ENCODE measurements at places on chromosomes 1 and 21.

- no peak for DNase-seq
Measured at GRCh38 chr21:25750085-25750484, 15.3 kb downstream of the GABPA start.

DNA sequence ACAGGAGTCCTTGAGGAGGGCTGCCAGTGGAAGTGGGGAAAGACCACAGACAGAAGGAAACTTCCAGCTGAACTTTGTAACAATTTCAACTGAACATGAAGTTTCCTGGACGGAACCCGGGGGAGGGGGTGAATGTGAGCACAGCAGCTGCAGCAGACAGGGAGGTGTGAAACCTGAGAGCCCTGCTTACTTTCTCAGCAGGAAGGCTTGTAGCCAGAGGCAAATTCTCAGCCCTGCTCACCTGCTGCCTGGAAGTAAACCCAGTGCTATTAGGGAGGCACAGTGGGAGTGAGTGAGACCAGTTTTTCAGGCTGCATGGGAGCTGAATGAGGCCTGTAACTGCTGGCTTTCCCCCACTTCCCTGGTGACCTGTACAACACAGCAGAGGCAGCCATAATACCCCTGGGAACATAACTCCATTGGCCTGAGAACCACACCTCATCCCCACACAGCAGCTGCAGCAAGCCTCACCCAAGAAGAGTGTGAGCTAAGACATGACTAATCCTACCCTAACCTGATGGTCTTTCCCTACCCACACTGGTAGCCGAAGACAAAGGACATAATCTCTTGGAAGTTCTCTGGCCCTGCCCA is 9.6 kb upstream of the SPRR2F start:
- DNase-seq, result no peak

DNA sequence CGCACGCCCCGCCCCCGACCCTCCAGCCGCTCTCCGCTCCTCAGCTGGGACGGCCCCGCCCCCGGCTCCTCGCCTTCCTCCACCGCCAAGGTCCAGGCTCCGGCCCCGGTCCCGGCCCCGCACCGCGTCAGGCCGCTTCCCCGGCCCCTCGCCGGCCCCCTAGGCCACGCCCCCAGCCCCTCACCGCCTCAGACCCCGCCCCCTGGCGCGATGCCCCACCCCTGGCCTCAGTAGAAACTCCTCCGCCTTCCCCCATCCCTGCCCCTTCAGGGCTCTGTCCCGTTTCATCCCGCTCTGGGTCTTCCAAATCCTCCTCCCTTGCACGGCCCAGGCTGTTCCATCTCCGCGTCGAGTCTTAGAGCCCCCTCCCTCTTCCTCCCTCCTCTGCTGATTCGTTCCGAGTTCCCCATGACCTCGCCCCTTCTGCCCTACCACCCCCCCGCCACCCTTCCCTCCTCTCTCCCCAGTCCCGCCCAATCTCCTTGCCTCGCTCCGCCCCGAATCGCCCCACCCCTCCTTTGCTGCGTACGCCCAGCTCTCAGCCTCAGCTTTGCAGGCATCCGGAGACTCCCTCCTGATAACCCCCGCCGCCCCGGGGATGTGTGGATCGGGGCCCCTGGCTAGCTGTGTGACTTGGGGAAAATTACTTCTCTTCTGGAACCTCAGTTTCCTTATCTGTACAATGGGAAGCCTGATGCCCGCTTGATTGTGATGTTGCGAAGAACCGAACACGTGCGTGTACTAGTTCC is 448 bp upstream of the ASAP3 start:
- DNase-seq, result peak; percentile 94

GRCh38 chr1:152185544-152186391 is 26.7 kb upstream of the RPTN start:
- DNase-seq, result peak; percentile 3

- peak; percentile 90 for DNase-seq
Measured at GRCh38 chr1:110209715-110210603, at the start of gene KCNC4. TSS of gene KCNC4 (plus strand) at chr1:110210314. CDS start at chr1:110211500, 1,186 bp downstream.

GRCh38 chr1:156899956-156900718 is 6.6 kb downstream of the PEAR1 start:
- no peak for DNase-seq

DNA sequence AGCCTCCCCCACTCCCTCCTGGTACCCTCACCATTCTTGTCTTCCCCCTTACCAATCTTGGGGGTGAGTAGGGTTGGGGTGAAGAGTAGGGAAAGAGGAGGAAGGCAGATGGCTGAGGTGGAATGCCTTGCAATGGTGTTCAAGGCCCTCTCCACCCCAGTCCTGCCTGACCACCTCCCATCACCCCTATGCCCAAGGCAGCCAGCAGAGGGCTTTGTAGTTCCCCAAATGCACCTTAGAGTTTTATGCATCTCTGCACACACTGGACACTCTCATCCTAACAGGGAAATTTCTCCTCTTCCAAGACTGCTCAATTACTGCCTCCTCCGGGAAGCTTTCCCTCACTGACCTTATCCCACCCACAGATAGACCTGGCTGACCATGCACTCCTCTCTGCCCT is 15.4 kb downstream of the KIF17 start:
- no peak for DNase-seq

GRCh38 chr1:236124965-236125364 is 17.4 kb upstream of the GPR137B start:
- DNase-seq, result no peak

DNA sequence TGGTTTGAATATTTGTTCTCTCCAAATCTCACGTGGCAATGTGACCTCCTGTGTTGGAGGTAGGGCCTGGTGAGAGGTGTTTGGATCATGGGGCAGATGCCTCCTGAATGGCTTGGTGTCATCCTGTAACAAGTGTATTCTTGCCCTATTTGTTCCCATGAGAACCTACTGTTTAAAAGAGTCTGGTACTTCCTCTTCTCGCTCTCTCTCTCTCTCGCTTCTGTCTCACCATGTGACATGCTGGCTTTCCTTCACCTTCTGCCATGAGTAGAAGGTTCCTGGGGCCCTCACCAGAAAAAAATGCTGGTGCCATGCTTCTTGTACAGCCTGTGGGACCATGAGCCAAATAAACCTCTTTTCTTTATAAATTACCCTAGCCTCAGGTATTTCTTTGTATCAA is 8.4 kb upstream of the PAXBP1 start:
- DNase-seq, result no peak

DNA sequence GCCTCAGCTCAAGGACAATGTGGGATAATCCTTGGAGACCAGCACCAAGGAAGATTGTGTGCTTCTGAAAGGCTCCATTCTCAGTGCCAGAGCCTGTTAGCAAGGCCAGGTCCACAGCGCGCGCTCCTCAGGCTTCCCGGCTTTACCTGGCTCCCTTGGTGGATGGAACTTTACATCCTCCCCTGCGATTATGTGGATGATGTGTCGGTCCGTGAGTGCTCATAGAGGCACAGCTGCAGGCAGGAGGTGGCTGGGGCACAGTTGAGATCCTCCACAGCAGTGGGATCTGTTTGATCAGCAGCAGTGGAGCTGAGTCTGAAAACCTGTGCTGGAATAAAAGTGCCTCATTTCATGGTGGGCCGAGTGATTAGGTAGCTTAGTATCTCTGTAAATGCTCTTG is 62.7 kb downstream of the PRDM2 start:
- no peak for DNase-seq

GRCh38 chr1:243623841-243624240 is 226.2 kb downstream of the AKT3 start:
- DNase-seq, result no peak

- no peak for DNase-seq
Measured at GRCh38 chr1:221117548-221117951, 238.3 kb downstream of the HLX start.

GRCh38 chr1:219927956-219928790 is at the start of gene SLC30A10:
TSS of gene SLC30A10 (minus strand) at chr1:219928557. CDS start at chr1:219928440, 117 bp downstream.
- DNase-seq, result no peak

DNA sequence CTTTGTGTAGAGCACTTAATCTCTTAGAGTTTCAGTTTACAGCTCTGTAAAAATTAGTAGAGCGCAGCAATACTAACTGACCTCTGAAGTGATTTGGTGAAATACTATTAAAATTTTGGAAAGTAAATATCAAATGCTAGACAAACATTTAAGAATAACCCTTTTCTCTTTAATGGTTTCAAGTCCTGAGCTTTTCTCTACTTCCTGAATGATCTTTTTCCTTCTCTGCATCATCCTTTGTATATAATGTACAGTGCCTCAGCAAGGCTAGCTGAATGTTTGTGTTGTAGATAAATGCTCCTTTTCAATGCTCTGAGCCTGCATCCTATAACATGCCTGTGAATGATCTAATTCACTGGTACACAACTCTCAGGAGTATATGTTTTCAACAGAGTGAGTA is 272.9 kb downstream of the ADGRL2 start:
- DNase-seq, result no peak

GRCh38 chr21:24014381-24014780 is 1592.9 kb downstream of the MRPL39 start:
- DNase-seq, result no peak

DNA sequence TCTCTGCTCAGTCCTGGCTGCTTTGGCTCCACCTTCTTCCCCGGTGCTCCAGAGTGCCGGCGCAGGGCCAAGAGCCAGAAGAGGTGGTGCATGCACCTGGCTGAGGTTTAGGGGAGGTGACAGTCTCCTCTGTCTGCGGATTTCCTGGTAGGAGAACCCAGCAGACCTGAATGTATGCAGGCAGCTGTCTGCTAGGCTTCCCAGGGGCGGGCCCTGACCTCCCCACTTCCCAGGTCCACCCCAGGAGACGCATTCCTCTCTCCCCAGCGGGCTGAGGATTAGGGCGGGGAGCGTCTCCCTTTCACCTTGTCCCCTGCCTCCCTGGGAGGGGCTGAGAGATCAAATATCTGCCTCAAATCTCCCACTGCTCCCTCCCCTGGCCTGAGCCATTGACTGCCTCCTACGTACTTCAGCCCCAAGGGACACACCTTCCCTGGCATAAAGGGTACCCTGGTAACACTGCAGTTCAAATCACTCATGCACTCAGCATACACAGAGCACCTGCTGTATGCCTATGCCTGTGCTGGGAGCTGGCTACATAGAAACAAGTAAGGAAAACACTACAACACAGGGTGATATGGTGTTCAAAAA is 27.5 kb downstream of the DMBX1 start:
- no peak for DNase-seq

GRCh38 chr1:37189111-37189510 is 154.8 kb upstream of the GRIK3 start:
- DNase-seq, result no peak
